ENCODE measurements at places on chromosomes 5 and 9. TPM values are rescaled to one million over a fixed set of nuclear protein-coding genes. Genes with fewer than 3 reads are reported as not detected.

DNA sequence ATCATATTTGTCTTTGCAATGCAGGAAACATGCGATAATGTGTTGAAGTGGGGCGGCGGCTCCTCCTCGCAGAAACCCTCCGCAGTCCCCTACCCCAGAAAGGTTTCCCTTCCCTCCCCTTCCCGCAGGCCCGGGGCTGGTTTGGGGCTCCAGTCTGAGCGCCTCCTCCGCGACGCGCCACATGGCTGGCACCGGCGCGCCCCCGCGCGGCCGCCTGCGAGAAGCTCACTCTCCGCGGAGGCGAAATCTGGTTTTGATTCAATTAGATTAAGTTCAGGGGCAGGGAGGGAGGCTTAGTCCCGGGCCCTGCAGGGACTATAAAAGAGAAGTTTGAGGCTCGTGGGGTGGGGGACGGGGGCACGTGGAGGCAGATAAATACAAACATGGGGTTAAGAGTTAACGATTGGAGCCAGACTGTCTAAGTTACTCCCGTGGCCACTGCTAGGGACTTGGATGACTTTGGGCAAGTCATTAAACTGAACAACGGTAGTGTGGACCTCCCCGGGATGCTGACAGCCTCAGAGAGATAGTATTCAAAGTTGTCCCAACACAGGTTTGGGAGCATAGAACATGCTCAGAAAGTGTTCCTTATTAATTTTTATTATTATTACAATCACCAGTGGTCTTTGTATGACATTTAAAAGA is 69.4 kb downstream of the MSX2 start:
- H3K27ac ChIP-seq: no peak overlapping the region
- no peak overlapping the region for H3K4me3 ChIP-seq
- no peaks in the 10 kb centered on the region for H3K36me3 ChIP-seq
- peaks cover 3% of the 10 kb centered on the region for H3K4me1 ChIP-seq

DNA sequence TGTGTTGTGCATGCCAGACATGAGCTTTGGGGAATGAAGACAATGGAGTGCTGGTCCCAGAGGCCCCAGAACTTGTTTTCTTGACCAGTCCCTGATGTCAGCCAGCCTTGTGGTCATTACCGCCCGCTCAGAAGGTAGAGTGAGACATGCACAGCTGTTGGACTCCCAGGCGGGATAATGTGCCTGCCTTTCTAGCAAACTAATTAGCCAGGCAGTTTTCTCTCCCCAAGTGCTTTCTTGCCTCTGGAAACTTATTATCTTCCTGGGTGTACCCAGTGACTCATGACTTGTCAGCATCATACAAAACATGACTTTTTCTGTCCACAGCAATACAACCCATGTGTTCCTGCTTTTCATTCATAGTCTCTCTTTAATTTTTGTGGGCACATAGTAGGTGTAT is 131.1 kb downstream of the RMI1 start:
- H3K27ac ChIP-seq: no peak overlapping the region
- no peaks in the 10 kb centered on the region for H3K36me3 ChIP-seq
- H3K4me1 ChIP-seq: no peaks in the 10 kb centered on the region
- no peak overlapping the region for H3K4me3 ChIP-seq

GRCh38 chr5:13034061-13034460 is 910.4 kb downstream of the DNAH5 start:
- no peaks in the 10 kb centered on the region for H3K4me1 ChIP-seq
- H3K36me3 ChIP-seq: no peaks in the 10 kb centered on the region
- no peak overlapping the region for H3K4me3 ChIP-seq
- DNase-seq: no peak

DNA sequence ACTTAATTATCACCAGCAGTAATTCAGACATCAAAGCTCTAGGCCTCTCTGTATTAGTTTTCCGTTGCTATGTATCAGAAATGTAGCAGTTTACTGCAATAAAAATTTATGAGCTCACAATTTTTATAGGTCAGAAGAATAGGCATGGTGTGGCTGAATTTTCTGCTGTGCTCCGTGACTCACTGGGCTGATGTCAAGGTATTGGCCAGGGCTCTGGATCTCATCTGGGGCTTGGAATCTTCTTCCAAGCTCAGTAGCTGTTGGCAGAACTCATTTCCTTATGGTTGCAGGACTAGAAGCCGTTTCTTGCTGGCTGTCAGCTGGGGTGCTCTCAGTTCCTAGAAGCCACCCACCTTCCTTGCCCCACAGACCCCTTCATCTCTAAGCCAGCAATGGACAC is 66.3 kb downstream of the PSAT1 start:
- no peak overlapping the region for H3K4me3 ChIP-seq
- no peak for DNase-seq

DNA sequence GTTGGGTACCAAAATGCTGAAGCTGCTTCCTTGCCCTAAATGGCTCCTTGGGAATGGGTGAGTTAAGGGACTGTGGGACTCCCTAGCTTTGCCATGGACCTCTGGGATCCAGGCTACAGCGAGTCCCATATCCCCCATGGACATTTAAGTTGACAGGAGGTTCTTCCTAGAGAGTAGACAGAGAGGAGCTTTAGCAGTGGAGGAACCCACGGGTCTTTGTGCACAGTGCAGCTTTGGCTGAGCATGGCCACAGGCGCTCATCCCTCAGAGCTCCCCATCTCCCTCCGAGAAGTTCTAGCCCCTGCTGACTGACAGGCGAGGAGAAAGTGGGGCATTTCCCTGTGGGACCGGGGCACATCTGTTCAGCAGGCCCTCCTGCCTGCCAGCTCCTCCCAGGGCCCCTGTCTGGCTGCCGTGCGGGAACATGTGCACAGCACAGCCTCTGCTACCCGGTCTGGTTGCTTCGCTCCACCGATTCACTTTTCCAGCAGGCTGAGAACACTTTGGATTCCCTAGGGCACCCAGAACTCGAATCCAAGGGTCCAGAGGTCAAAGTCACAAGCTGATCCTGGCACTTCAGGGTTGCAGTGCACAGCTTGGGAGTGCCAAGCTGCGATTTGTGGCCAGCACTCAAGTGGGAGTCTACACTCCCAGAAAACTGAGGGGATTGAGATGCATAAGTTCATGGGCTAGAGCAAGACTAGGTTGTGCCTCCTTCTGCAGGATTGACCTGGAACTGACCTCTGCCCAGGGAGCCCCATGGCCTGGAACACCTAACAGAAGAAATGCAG is 40.6 kb upstream of the DMRTA1 start:
- H3K27me3 ChIP-seq: no peaks in the 10 kb centered on the region
- no peak for DNase-seq
- no peaks in the 10 kb centered on the region for H3K36me3 ChIP-seq
- no peaks in the 10 kb centered on the region for H3K4me1 ChIP-seq
- no peak overlapping the region for H3K27ac ChIP-seq
- no peak overlapping the region for H3K4me3 ChIP-seq

GRCh38 chr9:77170991-77171699 is 6.2 kb upstream of the VPS13A start:
- no peaks in the 10 kb centered on the region for H3K4me1 ChIP-seq
- no peaks in the 10 kb centered on the region for H3K27me3 ChIP-seq
- no peak overlapping the region for H3K4me3 ChIP-seq
- no peak overlapping the region for H3K27ac ChIP-seq
- DNase-seq: no peak

DNA sequence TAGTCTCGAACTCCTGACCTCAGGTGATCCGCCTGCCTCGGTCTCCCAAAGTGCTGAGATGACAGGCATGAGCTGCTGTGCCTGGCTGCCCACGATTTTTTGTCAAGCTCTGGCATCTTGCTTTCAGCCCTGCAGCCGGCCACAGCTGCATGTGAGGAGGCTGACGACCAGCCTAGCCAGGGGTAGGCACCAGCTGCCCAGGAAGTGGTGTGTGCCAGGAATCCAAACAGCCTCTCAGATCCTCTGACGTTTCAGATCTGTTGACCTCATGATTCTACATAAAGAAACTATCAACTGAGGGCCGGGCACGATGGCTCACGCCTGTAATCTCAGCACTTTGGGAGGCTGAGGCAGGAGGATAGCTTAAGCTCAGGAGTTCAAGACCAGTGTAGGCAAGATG is 19.0 kb downstream of the DYNC2I2 start:
- H3K4me1 ChIP-seq: peaks cover 32% of the 10 kb centered on the region
- no peak overlapping the region for H3K4me3 ChIP-seq
- H3K36me3 ChIP-seq: peaks cover 38% of the 10 kb centered on the region
- no peak overlapping the region for H3K27ac ChIP-seq
- no peak for DNase-seq

GRCh38 chr5:174807471-174807870 is 83.1 kb downstream of the MSX2 start:
- H3K4me3 ChIP-seq: no peak overlapping the region
- H3K27ac ChIP-seq: no peak overlapping the region
- peaks cover 2% of the 10 kb centered on the region for H3K27me3 ChIP-seq
- no peaks in the 10 kb centered on the region for H3K36me3 ChIP-seq
- no peaks in the 10 kb centered on the region for H3K4me1 ChIP-seq
- DNase-seq: no peak

- no peak overlapping the region for H3K4me3 ChIP-seq
- H3K4me1 ChIP-seq: no peaks in the 10 kb centered on the region
- no peak for DNase-seq
- no peak overlapping the region for H3K27ac ChIP-seq
- H3K36me3 ChIP-seq: no peaks in the 10 kb centered on the region
- H3K27me3 ChIP-seq: no peaks in the 10 kb centered on the region
Observed at GRCh38 chr5:821504-821903, 29.3 kb downstream of the ZDHHC11 start.

- H3K36me3 ChIP-seq: no peaks in the 10 kb centered on the region
- no peaks in the 10 kb centered on the region for H3K4me1 ChIP-seq
- H3K27ac ChIP-seq: no peak overlapping the region
Observed at GRCh38 chr5:118043531-118043930, 944.8 kb downstream of the DTWD2 start.

DNA sequence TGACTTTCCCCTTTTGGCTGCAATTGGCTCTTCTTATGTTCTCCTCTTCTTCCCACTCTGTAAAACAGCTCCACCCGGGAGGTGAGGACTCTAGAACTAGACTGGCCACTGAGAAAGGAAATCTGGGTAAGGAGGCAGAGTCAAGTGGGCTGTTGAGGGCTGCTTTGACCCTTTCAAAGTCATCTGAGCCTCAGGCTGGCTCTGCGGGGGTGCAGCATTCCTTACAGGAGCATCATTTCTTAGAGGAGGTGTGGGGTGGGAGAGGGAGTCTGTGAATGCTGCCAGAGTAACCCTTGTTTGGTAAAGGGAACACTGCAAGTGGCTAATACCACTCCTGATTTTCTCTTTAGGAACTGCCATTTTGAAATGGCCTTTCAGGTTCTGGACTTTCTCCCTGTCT is 377.7 kb upstream of the SMARCA2 start:
- no peaks in the 10 kb centered on the region for H3K36me3 ChIP-seq
- H3K27me3 ChIP-seq: no peaks in the 10 kb centered on the region
- H3K4me3 ChIP-seq: no peak overlapping the region
- no peak overlapping the region for H3K27ac ChIP-seq

DNA sequence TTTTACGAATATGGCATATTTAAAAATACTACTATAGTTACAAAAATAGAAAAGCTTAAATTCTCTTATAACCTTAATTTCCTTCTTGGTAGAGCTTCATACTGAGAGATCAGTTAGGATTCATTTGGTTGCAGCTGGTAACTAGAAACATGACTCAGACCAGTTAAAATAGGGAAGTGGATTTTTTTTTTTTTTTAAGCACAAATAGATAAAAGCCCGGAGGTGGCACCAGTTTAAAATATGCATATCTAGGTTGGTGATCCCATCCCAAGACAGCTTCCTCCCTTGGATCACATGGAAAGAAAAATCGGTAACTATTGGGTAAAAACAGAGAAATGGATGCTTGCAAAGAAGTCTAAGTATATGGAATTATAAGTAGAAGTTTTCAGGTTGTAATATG is 1634.3 kb downstream of the MAT2B start:
- no peaks in the 10 kb centered on the region for H3K4me1 ChIP-seq
- DNase-seq: no peak
- no peak overlapping the region for H3K27ac ChIP-seq
- H3K27me3 ChIP-seq: no peaks in the 10 kb centered on the region
- no peaks in the 10 kb centered on the region for H3K36me3 ChIP-seq

DNA sequence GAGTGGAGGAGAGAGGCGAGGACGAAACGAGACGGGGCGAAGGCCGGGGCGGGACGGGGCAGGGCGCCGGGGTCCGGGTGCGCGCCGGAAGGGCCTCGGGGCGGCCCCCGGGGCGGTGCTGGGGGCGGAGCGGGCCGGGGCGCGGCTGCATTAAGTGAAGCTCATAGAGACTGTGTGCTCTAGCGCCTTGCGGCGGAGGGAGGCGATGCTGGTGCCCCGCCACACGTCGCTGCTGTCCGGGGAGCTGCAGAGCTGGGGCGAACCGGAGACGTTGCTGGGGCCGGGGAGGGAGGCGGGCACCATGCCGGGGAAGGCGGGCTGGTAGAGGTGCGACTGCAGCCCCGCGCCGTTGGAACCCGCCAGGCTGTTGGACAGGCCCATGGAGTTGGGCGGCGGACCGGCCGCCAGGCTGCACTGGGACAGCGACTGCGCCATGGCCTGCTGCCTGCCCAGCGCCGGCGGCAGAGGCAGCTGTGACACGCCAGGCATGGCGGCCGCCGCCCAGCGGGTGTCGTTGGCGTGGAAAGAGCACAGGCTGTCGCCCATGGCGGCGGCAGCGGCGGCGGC is 8.3 kb downstream of the OTP start:
- no peak overlapping the region for H3K27ac ChIP-seq
- peaks cover 31% of the 10 kb centered on the region for H3K4me1 ChIP-seq
- DNase-seq: no peak
- H3K4me3 ChIP-seq: peak overlapping the region; percentile 58
- no peaks in the 10 kb centered on the region for H3K36me3 ChIP-seq
- peaks cover 100% of the 10 kb centered on the region for H3K27me3 ChIP-seq

DNA sequence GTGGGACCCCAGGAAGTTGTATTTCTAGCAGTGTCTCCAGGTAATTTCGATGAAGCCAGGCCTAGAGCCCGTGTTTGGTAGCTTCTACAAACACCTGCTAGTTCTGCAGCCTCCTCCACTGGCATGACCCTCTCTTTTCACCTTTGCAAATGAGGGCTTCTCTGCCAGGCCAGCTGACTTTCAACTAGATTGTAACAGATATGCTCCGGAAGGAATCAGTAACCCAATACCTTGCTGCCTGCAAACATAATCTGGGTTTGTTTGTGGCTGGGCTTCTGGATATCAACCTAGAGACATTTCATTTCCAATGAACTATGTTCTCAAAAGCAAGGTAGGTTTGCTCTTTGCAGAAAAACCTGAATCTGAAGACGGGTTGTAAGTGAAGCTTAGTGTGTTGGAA is 354.8 kb downstream of the DMRT2 start:
- no peak overlapping the region for H3K27ac ChIP-seq
- no peak for DNase-seq
- no peaks in the 10 kb centered on the region for H3K27me3 ChIP-seq
- no peaks in the 10 kb centered on the region for H3K36me3 ChIP-seq
- no peaks in the 10 kb centered on the region for H3K4me1 ChIP-seq

DNA sequence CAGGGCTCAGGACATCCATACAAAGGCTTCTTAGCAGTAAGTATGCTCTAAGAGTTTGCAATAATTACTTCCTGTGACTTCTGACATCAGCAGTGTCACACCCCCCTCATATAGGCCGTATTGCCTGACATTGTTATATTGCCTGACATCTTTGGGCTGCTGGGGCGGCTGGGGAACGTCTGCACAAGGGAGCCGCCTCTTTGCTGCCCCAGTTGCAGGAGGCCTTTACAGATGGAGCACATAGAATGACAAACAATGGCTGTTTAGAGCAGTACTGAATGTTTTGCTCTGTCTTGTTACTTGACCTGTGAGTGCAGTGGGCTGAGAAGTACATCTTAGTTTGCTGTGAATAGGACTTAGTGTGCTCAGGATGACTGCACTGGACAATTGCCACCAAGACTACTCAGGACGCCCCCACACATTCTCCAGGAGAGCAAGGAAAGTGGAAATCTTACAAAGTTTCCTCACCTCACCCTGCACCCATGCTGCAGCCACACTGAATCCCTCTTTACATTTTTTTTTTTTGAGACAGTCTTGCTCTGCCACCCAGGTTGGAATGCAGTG is 65.4 kb upstream of the SPOCK1 start:
- DNase-seq: no peak
- H3K27me3 ChIP-seq: no peaks in the 10 kb centered on the region
- H3K27ac ChIP-seq: no peak overlapping the region
- no peaks in the 10 kb centered on the region for H3K36me3 ChIP-seq
- H3K4me1 ChIP-seq: peaks cover 23% of the 10 kb centered on the region

Gene FABP6
- total RNA-seq: not detected

Gene RASGEF1C
- 0.81 TPM for total RNA-seq

Data from suprapubic skin (tissue), 4 donors.